ENCODE measurements at places on chromosomes 16 and 17. TPM values are rescaled to one million over a fixed set of nuclear protein-coding genes. Genes with fewer than 3 reads are reported as not detected.

Gene OR4D2
- not detected for total RNA-seq

DNA sequence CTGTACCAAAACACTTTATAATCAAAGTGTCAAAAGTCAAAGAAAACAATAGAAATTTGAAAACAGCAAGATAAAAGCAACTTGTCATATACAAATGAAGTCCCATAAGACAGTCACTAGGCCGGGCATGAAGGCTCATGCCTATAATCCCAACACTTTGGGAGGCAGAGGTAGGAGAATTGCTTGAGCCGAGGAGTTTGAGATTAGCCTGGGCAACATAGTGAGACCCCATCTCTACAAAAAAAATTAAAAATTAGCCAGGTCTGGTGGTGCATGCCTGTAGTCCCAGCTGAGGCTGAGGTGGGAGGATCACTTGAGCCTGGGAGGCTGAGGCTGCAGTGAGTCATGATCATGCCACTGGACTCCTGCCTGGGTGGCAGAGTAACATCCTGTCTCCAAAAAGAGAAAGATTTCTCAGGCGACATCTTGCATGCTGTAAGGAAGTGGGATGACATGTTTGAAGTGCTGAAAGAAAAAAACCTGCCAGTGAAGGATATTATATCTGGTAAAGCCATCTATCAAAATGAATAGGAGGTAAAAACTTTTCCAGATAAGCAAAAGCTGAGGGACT, 98.7 kb upstream of the NACA2 start:
- DNase-seq: no peak

- DNase-seq: no peak
Measured at GRCh38 chr16:50407351-50407750, 38.6 kb upstream of the BRD7 start.

- no peak for DNase-seq
Measured at GRCh38 chr16:23924128-23924527, 88.3 kb downstream of the PRKCB start.

- DNase-seq: no peak
Measured at GRCh38 chr17:27402943-27403342, 53.3 kb upstream of the KSR1 start.

DNA sequence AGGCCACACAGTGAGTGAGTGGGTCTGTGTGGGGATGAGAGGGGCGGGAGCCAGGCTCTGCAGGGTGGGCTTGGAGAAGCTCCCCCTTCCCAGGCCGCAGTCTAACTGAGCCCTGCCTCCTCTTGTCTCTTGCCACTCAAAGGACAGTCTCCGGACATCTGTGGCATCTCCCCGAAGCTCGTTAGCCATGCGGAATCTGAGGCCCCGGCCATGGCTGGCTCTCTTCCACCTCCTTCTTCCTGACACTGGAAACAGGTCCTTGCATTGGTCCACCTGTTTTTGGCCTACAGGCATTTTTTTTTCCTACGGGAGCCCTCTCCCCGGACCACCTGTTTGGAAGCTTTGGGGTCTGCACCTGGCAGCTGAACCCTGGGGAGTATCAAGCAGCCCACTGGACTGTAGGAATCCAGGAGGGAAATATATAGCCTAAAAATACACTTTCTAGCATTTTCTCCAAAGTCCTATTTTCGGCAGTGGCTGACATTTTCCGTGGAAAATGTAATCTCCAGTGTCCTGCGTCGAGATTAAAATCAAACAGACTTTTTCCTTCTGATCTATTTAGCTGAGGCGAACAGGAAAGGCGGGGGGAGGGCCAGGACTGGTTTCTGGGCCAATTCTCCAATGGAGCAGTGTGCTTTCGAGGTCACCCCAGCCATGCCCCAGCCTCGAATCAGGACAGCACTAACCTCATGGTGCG, 9.1 kb downstream of the ATP2A3 start:
- no peak for DNase-seq

GRCh38 chr17:40307001-40307730, 1.8 kb upstream of the RARA start:
- no peak for DNase-seq

GRCh38 chr17:74840989-74841666, 18.6 kb downstream of the GRIN2C start:
- no peak for DNase-seq

DNA sequence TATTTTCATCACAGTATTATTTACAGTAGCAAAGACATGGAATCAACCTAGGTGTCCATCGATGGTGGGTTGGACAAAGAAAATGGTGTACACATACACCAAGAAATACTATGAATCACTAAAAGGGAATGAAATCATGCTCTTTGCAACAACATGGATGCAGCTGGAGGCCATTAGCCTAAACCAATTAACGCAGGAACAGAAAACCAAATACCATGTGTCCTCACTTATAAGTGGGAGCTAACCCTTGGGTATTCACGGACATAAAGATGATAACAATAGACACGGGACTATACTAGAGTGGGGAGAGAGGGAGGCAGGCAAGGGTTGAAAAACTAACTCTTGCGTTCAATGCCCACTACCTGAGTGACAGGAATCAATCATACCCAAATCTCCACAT, 41.0 kb downstream of the MRPS23 start:
- no peak for DNase-seq

DNA sequence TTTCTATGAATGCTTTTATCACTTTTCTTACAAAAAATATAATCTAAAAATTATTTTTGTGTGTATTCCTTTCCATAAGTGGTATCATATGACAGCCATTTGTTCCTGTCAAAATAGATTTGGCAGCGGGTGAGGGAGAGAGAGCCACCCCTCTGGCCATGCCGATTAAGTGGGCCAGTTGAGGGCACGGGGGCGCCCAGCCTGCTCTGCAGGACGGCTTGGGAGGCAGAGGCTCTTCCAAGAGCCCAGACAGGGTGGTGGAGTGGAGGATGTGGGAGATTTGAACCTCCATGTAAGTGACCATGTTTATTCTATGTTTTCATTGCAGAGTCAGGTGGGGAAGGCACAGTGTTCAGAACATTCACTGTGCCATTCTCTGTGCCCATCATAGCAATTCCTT, 88.8 kb downstream of the IRX3 start:
- DNase-seq: no peak

Gene MAP2K6
- total RNA-seq: 48.4 TPM

Gene PLD6
- 0.23 TPM for total RNA-seq

Gene KRT40
- not detected for total RNA-seq

- DNase-seq: no peak
Measured at GRCh38 chr17:48113201-48113676, 5.7 kb downstream of the SNX11 start.

GRCh38 chr17:44775838-44776621, 17.2 kb downstream of the ADAM11 start:
- DNase-seq: peak; percentile 98

- DNase-seq: no peak
Measured at GRCh38 chr16:85891776-85892166, 7.2 kb upstream of the IRF8 start.

Gene DCTN5
- total RNA-seq: 96.7 TPM

DNA sequence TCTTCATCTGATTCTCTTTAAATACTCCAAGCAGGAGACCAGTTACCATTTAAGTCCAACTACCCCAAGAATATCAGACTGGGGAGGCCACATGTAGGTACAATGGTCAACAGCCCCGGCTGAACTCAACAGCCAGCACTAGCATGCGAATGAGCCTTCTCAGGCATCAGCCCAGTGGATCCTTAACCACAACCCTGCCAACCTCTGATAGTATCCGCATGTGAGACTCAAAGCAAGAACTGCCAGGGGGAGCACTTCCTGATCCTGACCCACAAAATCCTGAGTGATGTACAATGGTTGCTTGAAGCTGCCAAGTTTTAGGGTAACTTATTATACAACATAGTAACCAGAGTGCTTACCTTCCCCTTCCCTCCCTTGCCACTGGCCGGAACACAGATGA, 4.0 kb downstream of the PYY start:
- DNase-seq: no peak

DNA sequence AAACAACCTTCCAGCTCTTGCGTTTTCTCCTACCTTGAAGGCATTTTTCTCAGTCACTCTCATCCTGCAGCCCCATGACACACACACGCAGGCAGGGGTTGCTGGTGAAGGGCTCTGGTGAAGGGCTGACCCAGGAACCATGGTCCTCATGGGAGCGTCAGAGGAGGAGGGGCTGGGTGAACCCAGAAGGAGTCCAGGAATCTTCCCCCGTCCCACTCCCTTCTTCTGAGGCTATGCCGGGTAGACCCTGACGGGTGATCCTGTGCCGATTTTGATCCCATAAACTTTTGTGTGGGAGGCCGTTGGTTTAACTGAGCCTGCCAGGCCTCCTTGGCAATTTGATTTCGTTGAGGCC, 278.4 kb upstream of the FOXF1 start:
- no peak for DNase-seq

- no peak for DNase-seq
Measured at GRCh38 chr17:32495359-32496231, 8.8 kb downstream of the CDK5R1 start.

DNA sequence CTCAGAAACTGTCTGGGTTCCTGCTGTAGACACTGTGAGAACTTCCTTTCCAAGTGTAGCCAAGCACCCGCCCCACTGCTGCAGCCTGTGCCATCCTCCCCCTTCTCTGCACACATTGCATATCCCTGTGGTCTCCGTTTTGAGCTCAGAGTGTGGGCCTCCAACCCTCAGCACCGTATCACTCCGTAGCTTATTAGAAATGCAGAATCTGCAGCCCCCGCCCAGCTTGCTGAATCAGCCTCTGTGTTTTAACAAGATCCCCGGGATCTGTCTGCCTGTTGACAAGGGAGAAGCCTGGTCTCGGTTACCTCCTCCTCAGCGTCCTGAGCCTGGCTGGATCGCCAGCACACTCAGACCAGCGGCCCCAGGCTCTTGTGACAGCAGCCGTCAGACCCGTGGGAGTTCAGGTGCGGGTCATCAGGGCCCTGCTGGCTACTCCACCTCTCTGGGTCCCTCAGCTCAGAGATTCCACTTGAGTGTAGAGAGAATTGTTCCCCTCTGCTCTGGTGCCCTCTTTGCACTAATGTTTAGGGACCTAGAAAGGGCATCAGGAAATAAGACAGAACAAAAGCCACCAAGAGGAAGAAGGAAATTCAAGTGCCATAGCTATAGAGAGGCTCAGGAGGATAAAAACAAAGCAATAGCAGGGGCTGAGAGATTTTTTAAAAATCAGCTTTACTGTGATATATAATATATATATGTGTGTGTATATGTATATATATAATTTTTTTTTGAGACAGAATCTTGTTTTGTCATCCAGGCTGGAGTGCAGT, 92.3 kb downstream of the PITPNC1 start:
- DNase-seq: peak; percentile 8

Gene CMTM2
- 0.54 TPM for total RNA-seq

DNA sequence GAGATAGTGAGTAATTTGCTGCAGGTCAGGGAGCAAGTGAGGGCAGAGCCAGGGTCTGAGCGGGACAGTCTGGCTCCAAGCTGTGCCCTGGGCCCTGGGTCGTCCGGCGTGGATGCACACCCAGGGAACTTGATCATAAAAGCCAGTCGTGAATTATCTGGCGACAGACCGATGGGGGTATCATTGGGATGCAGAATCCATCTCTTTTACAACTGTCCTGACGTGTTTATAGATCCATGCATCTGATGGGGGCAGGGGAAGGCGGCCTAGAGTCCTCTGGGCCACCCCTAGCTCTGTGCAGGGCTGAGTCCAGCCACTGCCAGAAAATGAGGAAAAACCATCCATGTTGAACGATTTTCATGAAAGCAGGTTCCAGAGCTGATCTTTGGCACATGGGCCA, 332.8 kb downstream of the C16orf95 start:
- no peak for DNase-seq

Gene NLRC3
- 0.18 TPM for total RNA-seq

DNA sequence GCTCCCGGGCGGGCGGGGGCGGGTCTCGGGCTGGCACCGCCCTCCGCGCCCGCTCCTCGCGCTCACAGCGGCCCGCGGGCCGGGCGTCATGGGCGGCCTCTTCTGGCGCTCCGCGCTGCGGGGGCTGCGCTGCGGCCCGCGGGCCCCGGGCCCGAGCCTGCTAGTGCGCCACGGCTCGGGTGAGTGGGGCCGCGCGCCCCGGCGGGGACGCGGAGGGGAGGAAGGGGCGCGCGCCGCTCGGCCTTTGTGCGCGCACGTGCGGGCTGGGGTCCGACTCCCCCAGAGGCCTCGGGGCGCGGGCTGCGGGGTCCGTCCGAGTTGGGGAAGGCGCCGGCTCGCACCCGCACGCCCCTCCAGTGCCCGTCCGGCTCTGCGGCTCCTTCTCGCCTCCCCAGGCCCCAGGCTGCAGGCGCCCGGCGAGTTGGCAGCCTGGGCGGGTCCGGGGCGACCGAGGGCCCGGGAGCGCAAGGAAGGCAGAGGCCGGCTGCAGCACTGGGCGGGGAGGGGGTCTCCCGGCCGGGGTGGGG, at the start of gene NME4:
NME4 (plus strand) TSS at position 65 of the 527 bp plus-strand sequence; CDS start at position 89, 24 bp downstream.
- peak; percentile 41 for DNase-seq

GRCh38 chr17:27782791-27783206, 17.5 kb downstream of the NOS2 start:
- no peak for DNase-seq

DNA sequence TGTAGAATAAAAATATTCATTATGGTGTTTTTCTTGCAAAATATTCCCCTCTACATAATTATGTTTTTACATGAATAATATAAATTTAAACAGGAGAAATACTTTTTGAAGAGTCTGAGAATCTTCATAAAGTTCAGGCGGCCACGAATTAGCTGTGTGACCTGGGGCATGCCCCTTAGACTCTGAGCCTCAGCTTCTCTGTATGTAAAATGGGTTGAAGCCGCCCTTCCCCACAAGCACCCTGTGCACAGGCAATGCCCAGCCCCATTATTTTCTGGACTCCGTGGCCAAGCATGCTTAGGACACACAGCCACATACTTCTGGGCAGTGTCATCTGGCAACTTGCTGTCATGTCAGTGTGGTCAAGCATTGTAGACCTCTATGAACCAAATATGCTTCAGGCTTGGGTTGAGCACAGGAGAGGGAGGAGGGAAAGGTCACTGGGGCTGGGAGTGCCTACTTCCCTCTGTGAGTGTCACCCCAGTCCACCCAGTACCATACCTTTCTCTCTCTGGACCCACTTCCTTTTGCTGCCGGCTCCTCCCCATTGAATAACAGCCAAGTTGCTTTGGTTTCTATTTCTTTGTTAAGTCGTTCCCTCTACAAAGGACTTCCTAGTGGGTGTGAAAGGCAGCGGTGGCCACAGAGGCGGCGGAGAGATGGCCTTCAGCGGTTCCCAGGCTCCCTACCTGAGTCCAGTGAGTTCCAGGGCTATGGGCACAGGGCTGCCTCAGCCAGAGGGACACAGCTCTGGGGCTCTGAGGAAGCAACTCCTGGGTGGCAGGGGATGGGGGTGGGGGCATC, at the start of gene LGALS9:
LGALS9 (plus strand) TSS at position 582 of the 804 bp plus-strand sequence; CDS start at position 660, 78 bp downstream.
- DNase-seq: no peak

Gene KRTAP9-2
- not detected for total RNA-seq

GRCh38 chr16:25812215-25812614, 120.5 kb downstream of the HS3ST4 start:
- DNase-seq: no peak

DNA sequence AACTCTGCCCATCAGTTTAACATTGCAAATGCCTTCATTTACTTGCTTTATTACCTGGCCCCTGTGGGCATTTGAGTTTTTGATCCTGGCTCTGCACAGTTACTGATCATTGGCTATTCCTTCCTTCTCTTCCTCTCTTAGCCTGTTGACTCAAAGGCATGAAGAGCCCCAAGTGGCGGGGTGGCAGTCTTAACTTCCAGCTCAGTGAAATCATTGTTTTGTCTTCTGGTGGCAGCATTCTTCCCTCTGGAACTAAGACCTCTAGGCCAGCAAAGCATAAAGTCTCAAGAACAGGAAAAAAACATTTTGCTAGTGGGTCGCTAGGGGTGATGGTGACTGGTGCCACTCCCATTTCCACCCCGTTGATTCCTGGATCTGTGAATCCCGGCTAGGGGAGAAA, 52.3 kb upstream of the MRTFB start:
- no peak for DNase-seq

All from neural crest cell (in vitro differentiated cells).